Keratinocyte (primary cell): ENCODE measurements at places on chromosomes 11 and 22.

DNA sequence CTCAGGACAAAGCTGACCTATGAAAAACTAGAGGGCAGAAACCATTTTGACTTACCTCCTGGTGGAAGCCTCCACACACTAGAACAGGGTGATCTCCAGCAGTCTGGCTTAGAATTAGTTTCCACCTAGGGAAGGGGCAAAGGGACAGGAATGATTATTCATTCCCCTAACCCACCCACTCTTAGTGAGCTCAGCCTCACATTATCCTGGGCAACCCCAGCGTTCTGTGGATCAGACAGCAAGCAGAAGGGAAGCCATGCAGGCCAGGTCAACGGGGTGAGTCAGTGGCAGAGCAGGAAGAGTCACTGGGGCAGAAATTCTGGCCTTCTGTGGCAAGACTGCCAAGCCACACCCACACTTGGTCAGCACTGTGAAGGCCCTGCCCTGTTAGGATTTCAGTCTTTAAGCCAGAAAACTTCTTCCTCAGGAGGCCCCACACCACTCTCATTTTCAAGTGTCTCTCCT is 10.5 kb downstream of the NUMA1 start:
- peak overlapping the region; percentile 55 for H3K27ac ChIP-seq
- peaks cover 40% of the 10 kb centered on the region for H3K4me1 ChIP-seq
- peaks cover 2% of the 10 kb centered on the region for H3K36me3 ChIP-seq
- no peaks in the 10 kb centered on the region for H3K27me3 ChIP-seq

- no peak overlapping the region for H3K4me3 ChIP-seq
- no peak for DNase-seq
- H3K27ac ChIP-seq, result no peak overlapping the region
- no peaks in the 10 kb centered on the region for H3K27me3 ChIP-seq
- no peaks in the 10 kb centered on the region for H3K4me1 ChIP-seq
Measured at GRCh38 chr11:107078375-107078774, 60.1 kb upstream of the GUCY1A2 start.

GRCh38 chr11:8056810-8057463 is 24.1 kb upstream of the TUB start:
- H3K27ac ChIP-seq, result no peak overlapping the region
- H3K4me1 ChIP-seq, result no peaks in the 10 kb centered on the region
- no peak for DNase-seq
- no peak overlapping the region for H3K4me3 ChIP-seq

DNA sequence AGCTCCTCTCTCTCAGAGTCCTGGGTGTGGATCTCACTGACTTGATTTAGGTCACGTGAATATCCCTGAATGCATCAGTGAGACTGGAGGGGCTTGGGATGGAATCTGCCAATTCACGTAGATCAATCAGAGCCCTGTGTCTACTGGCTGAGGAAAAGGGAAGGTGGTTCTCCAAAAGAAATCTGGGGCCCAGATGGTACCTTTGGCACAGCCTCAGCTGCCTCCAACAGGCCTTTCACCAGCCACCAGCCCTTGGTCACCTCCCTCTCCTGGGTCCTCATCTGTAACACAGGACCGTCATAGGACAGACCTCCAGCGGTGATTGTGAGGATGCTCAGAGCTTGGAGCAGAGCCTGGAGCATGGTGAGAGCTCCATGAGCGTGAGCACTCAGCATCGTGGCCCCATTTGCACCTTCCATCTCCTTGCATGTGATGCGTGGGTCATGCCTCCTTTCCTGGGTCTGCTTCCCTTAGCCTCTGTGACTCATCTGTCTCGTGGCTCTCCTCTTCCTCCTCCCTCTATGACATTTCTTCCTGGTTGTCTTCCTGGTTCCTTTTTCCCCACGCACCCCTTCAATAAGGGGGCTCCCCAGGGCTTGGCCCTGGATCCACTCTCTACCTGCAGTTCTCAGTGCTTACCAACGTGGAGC is 7.5 kb upstream of the MIEF1 start:
- no peak overlapping the region for H3K27ac ChIP-seq
- H3K27me3 ChIP-seq, result no peaks in the 10 kb centered on the region
- no peak for DNase-seq
- H3K4me1 ChIP-seq, result no peaks in the 10 kb centered on the region
- H3K36me3 ChIP-seq, result no peaks in the 10 kb centered on the region

- peak overlapping the region; percentile 80 for H3K27ac ChIP-seq
- no peaks in the 10 kb centered on the region for H3K27me3 ChIP-seq
- DNase-seq, result no peak
- H3K4me3 ChIP-seq, result no peak overlapping the region
- peaks cover 13% of the 10 kb centered on the region for H3K36me3 ChIP-seq
Measured at GRCh38 chr11:64867748-64868462, 10.5 kb downstream of the EHD1 start.

- H3K27ac ChIP-seq, result no peak overlapping the region
- H3K4me3 ChIP-seq, result no peak overlapping the region
- peaks cover 10% of the 10 kb centered on the region for H3K4me1 ChIP-seq
- DNase-seq, result no peak
- no peaks in the 10 kb centered on the region for H3K27me3 ChIP-seq
- no peaks in the 10 kb centered on the region for H3K36me3 ChIP-seq
Measured at GRCh38 chr11:110311783-110312579, 15.6 kb upstream of the RDX start.

- no peaks in the 10 kb centered on the region for H3K36me3 ChIP-seq
- no peak overlapping the region for H3K27ac ChIP-seq
- H3K27me3 ChIP-seq, result peaks cover 4% of the 10 kb centered on the region
- H3K4me1 ChIP-seq, result peaks cover 17% of the 10 kb centered on the region
- DNase-seq, result no peak
Measured at GRCh38 chr22:35460688-35461087, 60.7 kb downstream of the MCM5 start.

GRCh38 chr11:12687216-12687623 is 13.0 kb downstream of the TEAD1 start:
- H3K4me3 ChIP-seq, result no peak overlapping the region
- H3K27me3 ChIP-seq, result no peaks in the 10 kb centered on the region
- H3K4me1 ChIP-seq, result peaks cover 79% of the 10 kb centered on the region
- no peak for DNase-seq
- peaks cover 3% of the 10 kb centered on the region for H3K36me3 ChIP-seq
- no peak overlapping the region for H3K27ac ChIP-seq

GRCh38 chr11:45145379-45146071 is 914 bp upstream of the PRDM11 start:
- H3K36me3 ChIP-seq, result no peaks in the 10 kb centered on the region
- DNase-seq, result no peak
- peaks cover 15% of the 10 kb centered on the region for H3K27me3 ChIP-seq
- no peak overlapping the region for H3K27ac ChIP-seq
- peaks cover 14% of the 10 kb centered on the region for H3K4me1 ChIP-seq

DNA sequence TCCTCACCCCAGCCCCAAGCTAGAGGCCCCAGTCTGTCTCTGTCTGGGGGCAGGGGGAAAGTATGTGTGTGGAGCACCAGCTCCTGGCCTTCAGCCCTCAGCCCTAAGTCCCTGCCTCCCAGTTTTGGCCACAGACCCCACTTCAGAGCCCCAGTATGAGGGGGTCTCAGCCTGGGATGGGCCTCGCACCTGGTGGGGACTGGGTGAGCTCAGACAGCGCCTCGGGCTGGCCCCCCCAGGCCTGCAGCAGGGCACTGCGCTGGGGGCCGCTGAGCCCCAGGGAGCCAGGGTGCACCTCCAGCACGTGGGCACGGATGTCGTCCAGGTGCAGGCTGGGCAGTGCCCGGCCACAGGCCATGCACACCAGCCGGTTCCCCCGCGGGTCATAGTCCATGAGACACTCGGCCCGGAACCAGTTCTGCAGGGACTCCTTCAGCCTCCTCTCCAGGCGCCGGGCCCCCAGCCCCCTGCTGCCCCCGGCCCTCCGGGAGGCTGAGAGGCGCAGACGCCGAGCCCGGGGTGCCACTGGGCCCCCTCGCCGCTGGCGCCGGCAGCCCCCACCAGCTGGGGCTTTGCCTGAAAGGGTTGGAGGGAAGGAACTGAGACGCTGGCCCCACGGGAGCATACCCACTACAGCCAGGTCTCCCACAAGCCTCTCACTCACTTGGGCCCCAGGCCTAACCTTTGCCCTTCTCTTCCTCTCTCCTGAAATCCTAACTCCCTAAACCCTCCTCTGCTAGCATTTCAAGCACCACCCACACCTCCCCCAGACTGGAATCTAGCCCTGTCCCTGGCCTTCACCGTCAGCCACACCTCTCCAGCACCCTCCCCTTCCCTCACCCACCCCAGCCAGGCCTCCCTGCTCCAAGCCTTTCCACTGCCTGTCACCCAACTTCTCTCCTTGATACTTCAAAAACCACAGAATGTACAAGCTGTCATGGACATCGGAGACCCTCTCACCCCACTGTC is 3.6 kb downstream of the ZFTA start:
- H3K27me3 ChIP-seq, result no peaks in the 10 kb centered on the region
- peaks cover 2% of the 10 kb centered on the region for H3K36me3 ChIP-seq
- peaks cover 8% of the 10 kb centered on the region for H3K4me1 ChIP-seq
- no peak overlapping the region for H3K27ac ChIP-seq
- DNase-seq, result no peak

DNA sequence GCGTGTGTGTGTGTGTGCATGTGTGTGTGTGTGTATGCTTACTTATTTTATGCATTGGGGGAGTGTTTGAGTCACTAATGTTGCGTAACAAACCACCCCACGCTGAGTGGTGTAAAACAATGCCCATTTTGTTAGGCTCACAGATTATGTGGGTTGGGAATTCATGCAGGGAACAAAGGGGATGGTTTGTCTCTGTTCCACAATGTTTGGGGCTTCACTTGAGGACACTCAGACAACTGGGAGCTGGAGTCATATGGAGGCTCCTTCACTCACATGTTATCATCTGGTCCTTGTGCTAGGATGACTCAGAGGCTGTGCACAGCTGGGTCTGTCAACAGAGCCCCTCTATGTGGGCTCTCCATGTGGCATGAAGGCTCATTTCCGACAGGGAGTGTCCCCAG is 51.3 kb upstream of the LARGE1 start:
- H3K27me3 ChIP-seq, result no peaks in the 10 kb centered on the region
- no peak overlapping the region for H3K27ac ChIP-seq
- no peak overlapping the region for H3K4me3 ChIP-seq
- no peaks in the 10 kb centered on the region for H3K4me1 ChIP-seq

- no peak for DNase-seq
- H3K4me3 ChIP-seq, result no peak overlapping the region
- no peaks in the 10 kb centered on the region for H3K36me3 ChIP-seq
- H3K27me3 ChIP-seq, result no peaks in the 10 kb centered on the region
Measured at GRCh38 chr22:48701296-48702030, 1126.2 kb downstream of the BRD1 start.

GRCh38 chr22:36397131-36398093 is 9.6 kb upstream of the MYH9 start:
- H3K27ac ChIP-seq, result peak overlapping the region; percentile 82
- DNase-seq, result no peak
- no peaks in the 10 kb centered on the region for H3K27me3 ChIP-seq
- no peaks in the 10 kb centered on the region for H3K36me3 ChIP-seq
- H3K4me3 ChIP-seq, result no peak overlapping the region

DNA sequence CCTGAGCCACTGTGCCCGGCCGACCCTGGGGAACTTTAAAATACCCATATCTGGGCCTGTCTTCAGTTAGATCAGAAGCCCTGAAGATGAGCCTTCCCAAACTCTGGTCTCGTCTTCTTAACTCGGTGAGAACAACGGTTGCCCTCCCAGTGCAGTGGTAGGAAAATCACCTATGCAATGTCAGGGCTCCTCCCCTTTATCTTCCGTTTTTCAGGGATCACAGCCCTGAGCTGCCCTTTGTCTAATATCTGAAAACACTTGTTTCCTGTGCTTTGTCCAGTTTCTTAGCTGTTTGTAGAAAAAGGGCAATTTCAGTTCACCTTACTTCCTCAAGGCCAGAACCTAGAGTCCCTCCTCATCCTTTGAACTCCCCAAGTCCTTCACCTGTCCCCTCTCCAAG is 9.4 kb downstream of the DRAP1 start:
- no peaks in the 10 kb centered on the region for H3K4me1 ChIP-seq
- H3K36me3 ChIP-seq, result peaks cover 6% of the 10 kb centered on the region
- no peak overlapping the region for H3K4me3 ChIP-seq
- no peak for DNase-seq
- no peak overlapping the region for H3K27ac ChIP-seq

GRCh38 chr11:63901660-63902059 is 15.3 kb downstream of the RCOR2 start:
- H3K36me3 ChIP-seq, result peaks cover 72% of the 10 kb centered on the region
- H3K4me3 ChIP-seq, result no peak overlapping the region
- H3K27me3 ChIP-seq, result no peaks in the 10 kb centered on the region
- no peaks in the 10 kb centered on the region for H3K4me1 ChIP-seq
- no peak for DNase-seq

DNA sequence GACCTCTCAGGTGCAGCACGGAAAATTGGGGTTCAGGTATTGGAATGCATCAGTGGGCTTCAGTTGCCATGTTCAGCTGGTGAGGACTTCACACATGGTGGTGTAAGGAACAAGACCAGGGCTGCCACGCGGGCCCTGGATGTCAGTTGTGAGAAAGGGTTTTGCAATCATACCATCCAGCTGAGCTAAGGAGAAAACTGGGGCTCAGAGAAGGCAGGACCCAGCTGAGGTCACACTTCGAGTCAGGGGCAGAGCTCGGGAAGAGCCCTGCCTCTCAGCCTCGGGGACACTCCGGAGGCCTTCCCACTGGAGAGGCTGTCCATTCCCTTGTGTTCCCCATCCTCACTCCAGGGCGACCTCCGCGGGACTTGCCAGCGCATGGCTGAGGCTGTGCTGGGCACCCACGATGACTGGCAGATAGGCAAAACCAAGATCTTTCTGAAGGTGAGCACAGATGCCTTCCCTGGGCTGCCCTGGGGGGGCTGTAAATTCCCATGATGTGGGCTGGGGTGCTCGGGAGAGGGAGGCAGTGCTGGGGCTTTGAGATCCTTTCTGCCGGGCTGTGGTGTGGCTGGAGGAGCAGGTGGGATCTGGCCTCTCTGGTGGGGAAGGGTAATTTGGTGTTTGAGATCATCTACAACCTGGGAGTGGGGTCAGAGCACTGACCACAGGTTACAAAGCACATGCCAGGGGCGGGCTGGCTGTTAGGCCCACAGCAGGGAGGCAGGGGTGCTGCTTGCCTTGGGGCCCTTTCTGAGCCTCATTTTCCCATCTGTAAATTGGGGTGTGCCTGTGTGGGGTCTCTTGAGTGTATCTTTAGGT is 47.2 kb downstream of the MYO7A start:
- DNase-seq, result no peak
- no peak overlapping the region for H3K4me3 ChIP-seq
- no peaks in the 10 kb centered on the region for H3K27me3 ChIP-seq
- no peaks in the 10 kb centered on the region for H3K4me1 ChIP-seq
- no peaks in the 10 kb centered on the region for H3K36me3 ChIP-seq
- H3K27ac ChIP-seq, result no peak overlapping the region

GRCh38 chr11:96014217-96014616 is 90.3 kb upstream of the MTMR2 start:
- H3K4me3 ChIP-seq, result no peak overlapping the region
- no peak overlapping the region for H3K27ac ChIP-seq
- peaks cover 17% of the 10 kb centered on the region for H3K4me1 ChIP-seq
- DNase-seq, result no peak
- no peaks in the 10 kb centered on the region for H3K36me3 ChIP-seq
- no peaks in the 10 kb centered on the region for H3K27me3 ChIP-seq
